ENCODE measurements at places on chromosomes 13 and 19. TPM values are rescaled to one million over a fixed set of nuclear protein-coding genes. Genes with fewer than 3 reads are reported as not detected.

The LILRB1 gene
- total RNA-seq: under 0.01 TPM

The CPB2 gene
- total RNA-seq: not detected

The ZIK1 gene
- 22.1 TPM for total RNA-seq

The SYMPK gene
- total RNA-seq: 21.4 TPM

The PSG5 gene
- not detected for total RNA-seq

The MISP3 gene
- total RNA-seq: 1.7 TPM

The ZNF541 gene
- under 0.01 TPM for total RNA-seq

The KLK5 gene
- not detected for total RNA-seq

The PLIN4 gene
- 0.49 TPM for total RNA-seq

The TEX26 gene
- total RNA-seq: 0.74 TPM

The ZNF350 gene
- 14.0 TPM for total RNA-seq

The IFNL1 gene
- not detected for total RNA-seq

The NPAS1 gene
- total RNA-seq: 5.9 TPM

The PEG3 gene
- 38.1 TPM for total RNA-seq

The SLC27A1 gene
- 13.8 TPM for total RNA-seq

The PVR gene
- total RNA-seq: 21.9 TPM

The ZNF700 gene
- 13.5 TPM for total RNA-seq

The ZNF578 gene
- total RNA-seq: 24.3 TPM

The FCHO1 gene
- 20.7 TPM for total RNA-seq

The ZNF382 gene
- 69.3 TPM for total RNA-seq

The CDKN2D gene
- 46.7 TPM for total RNA-seq

Measured in temporal lobe (tissue), 4 donors.